Upper lobe of right lung (tissue), 1 donor: ENCODE measurements at places on chromosomes 1 and 21. TPM values are rescaled to one million over a fixed set of nuclear protein-coding genes. Genes with fewer than 3 reads are reported as not detected.

The KLF17 gene
- 0.52 TPM for total RNA-seq

The RNF187 gene
- total RNA-seq = 88.8 TPM

The AADACL3 gene
- not detected for total RNA-seq

GRCh38 chr1:145720878-145721671 lies 1.8 kb downstream of the CD160 start:
- peak; percentile 83 for DNase-seq

DNA sequence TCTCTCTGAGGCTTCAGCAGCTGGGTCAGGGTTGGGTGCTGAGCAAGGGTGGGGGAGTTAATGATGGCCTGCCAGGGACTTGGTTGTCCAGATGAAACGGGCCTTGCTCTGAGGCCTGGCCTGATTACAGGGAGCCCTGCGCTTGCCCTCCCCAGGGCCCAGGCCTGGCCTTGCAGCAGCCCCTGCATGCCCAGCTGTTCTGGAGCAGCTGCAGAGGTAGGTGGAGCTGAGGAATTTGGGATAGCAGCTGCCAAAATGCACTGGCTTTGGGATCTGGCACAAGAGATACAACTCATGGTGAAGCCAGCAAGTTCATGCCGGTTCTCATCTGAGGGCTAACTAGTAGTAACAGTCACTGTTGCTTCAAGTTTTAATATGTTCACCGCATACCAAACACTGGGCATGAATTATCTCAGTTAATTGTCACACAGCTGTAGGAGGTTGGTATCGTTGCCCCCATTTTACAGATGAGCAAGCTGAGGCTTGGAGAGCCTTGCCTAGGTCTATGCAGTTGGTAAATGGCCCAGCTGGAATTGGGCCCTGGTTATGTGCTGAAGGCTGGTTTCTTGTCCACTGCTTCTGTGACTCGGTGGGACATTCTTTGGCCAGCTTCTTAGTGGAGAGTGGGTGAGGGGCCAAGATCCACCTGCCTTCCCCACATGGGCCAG lies 7.3 kb upstream of the SERINC2 start:
- DNase-seq = no peak

GRCh38 chr1:115678141-115678540 lies 36.4 kb downstream of the VANGL1 start:
- DNase-seq = no peak

GRCh38 chr1:115951560-115951959 lies 24.8 kb upstream of the SLC22A15 start:
- DNase-seq = no peak

GRCh38 chr1:21022279-21023040 lies 154.2 kb downstream of the EIF4G3 start:
- no peak for DNase-seq

- no peak for DNase-seq
Observed at GRCh38 chr1:93740601-93741031, 59.0 kb upstream of the BCAR3 start.

- peak; percentile 27 for DNase-seq
Observed at GRCh38 chr1:28196330-28196729, 19.8 kb upstream of the PTAFR start.

DNA sequence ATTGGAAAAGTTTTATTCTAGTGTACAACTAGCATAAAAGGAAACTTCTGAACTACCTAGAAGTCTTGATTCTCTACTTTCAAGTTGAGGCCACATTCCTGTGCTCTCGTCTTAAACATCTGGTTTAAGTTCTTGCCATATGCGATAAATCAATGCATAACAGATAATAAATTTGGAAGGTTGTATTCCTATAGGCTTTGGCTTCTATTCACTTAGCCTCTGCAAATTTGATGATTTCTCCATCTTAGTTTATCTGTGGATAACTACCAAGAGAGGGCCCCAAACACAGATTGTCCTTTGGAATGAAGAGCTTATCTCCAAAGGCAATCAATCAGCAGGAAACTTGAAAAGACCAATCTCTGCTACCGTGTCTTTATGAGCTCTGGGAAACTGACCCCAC lies 11.7 kb upstream of the RNF2 start:
- DNase-seq = no peak

DNA sequence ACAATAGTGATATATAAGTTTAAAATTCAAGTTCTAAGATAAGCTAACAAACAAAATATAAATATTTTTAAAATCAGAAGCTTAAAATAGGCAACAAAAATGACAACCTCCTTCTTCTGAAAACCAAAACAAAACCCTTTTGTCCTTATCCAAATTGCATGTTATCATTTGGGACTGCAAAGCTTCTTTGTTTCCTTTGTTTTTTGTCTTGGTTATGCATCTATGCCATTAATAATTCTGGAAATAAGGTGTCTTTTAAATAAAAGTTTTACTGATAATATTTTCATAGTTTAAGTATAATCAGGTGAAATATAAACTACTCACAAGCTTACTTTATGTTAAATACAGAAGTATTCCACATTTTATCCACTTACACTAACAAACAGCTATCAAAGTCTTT lies 20.5 kb downstream of the ADSS2 start:
- DNase-seq = no peak

DNA sequence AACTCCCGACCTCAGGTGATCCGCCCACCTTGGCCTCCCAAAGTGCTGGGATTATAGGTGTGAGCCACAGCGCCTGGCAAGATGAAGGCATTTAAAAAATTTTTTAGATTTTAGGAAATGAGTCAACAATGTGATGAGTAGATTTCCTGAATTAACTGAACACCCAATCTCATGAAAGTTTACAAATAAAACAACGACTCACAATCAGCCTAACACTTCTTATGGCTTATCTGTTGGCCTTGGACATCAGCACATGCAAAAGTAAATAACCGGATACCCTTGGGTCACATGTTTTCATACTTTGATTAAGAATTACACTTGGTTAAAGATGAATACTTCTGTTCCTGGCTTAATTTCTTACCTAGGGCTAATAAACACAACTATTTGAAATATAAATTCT lies 3.0 kb downstream of the GNG12 start:
- no peak for DNase-seq
